ENCODE measurements at places on chromosomes 6 and 20. TPM values are rescaled to one million over a fixed set of nuclear protein-coding genes. Genes with fewer than 3 reads are reported as not detected.

- DNase-seq = no peak
Measured at GRCh38 chr6:68779366-68779765, 144.3 kb downstream of the ADGRB3 start.

- DNase-seq = no peak
Measured at GRCh38 chr6:7000825-7001777, 106.7 kb upstream of the RREB1 start.

STK38 gene
- 93.2 TPM for total RNA-seq

GRCh38 chr20:59802471-59803221, 130.8 kb downstream of the SYCP2 start:
- DNase-seq = no peak

GRCh38 chr6:155314092-155314772, at the start of gene TFB1M:
TSS of gene TFB1M (minus strand) at chr6:155314484. CDS start at chr6:155314428, 56 bp downstream.
- DNase-seq = peak; percentile 99

ATP6V1G2 gene
- 3.8 TPM for total RNA-seq

SLC52A3 gene
- not detected for total RNA-seq

CDH26 gene
- total RNA-seq = 0.53 TPM

DNA sequence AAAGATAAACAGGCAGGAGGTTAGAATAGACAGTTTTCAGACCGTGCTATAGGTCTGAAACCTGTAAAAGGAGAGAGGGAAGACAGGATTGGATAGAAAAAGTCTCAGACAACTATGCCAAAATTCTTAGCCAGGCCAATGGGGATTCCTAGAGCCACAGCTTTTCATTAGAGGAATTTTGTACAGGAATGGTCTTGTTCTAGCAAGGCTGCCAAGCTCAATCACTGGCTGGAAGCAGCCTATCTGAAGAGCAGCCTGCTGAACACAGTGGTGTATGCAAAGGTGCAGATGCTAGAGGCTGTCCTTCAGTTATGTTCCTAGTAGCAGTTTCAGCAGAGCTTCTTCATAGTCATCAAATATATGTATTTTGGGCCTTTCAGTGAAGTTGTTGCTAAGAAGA, 313.1 kb downstream of the GRIK2 start:
- DNase-seq = no peak

TOX2 gene
- 4.6 TPM for total RNA-seq

DNA sequence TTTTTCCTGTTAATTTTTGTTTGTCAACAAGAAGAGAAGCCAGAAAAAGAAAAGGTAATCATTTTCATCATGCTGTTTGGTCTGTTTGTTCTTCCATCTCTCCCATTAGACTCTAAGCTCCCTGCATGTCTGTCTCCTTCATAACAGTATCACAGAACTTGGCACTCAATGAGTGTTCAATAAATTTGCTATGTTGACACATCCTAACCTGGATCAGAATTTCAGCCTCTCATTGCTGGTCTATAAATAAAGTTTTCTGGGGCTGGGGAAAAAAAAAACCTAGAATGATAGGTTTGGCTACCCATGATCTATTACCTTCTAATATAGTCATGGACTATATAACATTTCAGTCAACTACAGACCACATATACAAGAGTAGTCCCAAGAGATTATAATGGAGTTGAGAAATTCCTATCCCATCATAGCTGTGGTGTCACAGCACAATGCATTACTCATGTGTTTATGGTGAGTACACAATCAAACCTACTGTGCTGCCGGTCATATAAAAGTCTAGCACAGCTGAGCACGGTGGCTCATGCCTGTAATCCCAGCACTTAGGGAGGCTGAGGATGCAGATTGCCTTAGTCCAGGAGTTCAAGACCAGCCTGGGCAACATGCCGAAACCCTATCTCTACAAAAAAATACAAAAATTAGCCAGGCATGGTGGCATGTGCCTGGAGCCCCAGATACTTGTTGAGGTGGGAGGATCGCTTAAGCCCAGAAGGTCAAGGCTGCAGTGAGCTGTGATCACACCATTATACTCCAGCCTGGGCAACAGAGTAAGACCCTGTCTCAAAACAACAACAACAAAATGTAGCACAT, 5.9 kb downstream of the NUDT3 start:
- DNase-seq = no peak

- no peak for DNase-seq
Measured at GRCh38 chr6:8082954-8083858, 19.0 kb upstream of the BLOC1S5 start.

GRCh38 chr6:158290040-158290439, 22.2 kb upstream of the TULP4 start:
- no peak for DNase-seq

DNA sequence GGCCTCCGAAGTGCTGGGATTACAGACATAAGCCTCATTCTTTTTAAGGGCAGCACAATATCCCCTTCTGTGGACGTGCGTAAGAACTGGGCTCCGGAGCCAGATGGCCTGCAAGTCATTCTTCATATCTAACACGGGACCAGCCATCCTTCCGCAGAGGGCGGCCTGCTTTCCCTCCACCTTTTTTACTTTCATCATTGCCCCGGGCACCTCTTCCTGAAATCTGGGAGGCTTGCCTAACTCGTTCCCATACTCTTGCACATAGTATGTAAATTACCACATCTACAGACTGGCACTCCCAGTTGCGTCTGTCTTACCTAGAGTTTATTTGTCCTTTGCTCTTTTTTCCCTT, 29.9 kb upstream of the SLC23A2 start:
- no peak for DNase-seq

CAGE1 gene
- total RNA-seq = not detected

DNA sequence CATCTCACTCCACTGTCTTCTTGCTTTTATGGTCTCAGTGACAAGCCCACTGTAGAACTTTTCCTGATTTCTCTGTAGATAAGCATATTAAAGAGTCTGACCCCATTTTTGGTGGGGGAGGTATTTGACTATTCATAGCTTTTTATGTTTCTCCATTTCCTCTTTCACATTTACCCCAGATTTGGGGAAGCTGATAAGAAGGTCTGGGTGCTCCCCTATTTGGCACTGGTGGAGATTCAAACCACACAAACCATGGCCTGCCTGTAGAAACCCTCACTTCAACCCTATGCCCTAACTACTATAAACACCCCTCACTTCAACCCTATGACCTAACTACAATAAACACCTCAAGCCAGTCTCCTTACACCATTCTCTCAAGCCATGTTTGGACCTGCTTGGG, 196.2 kb upstream of the SYNDIG1 start:
- no peak for DNase-seq

GJA10 gene
- total RNA-seq = 3.4 TPM

DNA sequence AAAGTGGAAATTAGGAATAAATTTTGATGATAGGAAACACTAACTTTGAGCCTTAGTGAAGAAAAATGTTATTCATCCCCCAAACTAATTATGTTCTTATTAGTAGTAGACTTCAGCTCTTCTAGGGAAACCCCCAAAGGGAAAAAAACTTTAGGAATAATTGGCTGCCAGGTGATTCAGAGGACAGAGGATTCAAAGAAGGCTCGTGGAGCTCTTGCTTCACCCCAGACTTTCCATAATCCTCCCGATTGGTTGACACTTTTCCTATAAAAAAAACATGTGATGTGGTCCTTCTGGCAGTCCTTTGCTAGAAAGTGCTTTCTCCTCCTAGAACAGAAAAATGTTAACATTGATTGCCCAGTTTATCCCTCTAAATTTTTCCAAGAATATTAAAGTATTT, 5.6 kb upstream of the CCDC170 start:
- DNase-seq = no peak

DNA sequence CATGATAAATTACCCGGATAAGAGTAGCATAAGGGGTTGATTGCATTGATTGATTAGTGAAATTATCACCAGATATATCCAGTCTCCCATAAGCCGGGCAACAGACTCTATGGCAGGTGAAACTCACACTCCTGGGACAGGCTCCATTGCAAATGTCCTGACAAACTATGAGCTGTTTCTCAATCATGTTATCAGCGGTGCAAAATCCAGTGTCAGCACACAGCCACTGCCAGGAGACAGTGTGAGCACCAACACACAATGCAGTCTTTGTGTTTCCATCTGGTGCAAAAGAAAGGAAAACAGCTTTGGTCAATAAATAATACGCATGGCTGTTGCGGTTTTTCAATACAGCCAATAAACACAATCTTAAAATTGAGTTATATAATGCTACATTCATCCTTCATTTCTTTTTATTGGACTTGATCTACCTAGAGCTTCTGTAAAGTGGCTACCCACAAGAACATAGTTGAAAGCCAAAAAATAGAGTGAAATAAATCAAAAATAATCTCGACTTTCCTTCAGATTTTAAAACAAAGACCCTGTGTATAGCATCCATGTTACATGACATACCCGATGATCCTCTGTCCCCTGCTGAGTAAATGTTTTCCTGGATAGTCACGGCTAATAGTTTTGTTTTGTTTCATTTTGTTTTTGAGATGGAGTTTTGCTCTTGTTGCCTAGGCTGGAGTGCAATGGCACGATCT, 64.3 kb upstream of the AFDN start:
- no peak for DNase-seq

SMOC2 gene
- total RNA-seq = not detected

GRCh38 chr20:49852522-49853080, 40.0 kb downstream of the SLC9A8 start:
- DNase-seq = no peak

Measured in activated CD4-positive, alpha-beta memory T cell treated with anti-CD3 and anti-CD28 coated beads, Interleukin-2, amount 10 ng/mL, durations not matched to agents 7 days and 5 days (primary cell).